Esophagus squamous epithelium (tissue), 5 donors: ENCODE measurements at places on chromosomes 3 and 15. TPM values are rescaled to one million over a fixed set of nuclear protein-coding genes. Genes with fewer than 3 reads are reported as not detected.

Gene ZNF80
- not detected for total RNA-seq

Gene SPSB4
- total RNA-seq, result not detected

Gene C3orf85
- not detected for total RNA-seq

Gene RTP1
- total RNA-seq, result not detected

Gene ARID3B
- total RNA-seq, result 4.5 TPM

Gene ATP13A5
- 0.61 TPM for total RNA-seq

Gene AGTR1
- 4.4 TPM for total RNA-seq

GRCh38 chr3:98986073-98986472 lies 84.6 kb upstream of the DCBLD2 start:
- H3K27ac ChIP-seq, result no peak overlapping the region
- no peaks in the 10 kb centered on the region for H3K36me3 ChIP-seq
- H3K4me3 ChIP-seq, result no peak overlapping the region
- no peaks in the 10 kb centered on the region for H3K27me3 ChIP-seq
- no peak for DNase-seq

- H3K36me3 ChIP-seq, result no peaks in the 10 kb centered on the region
- DNase-seq, result no peak
- H3K4me3 ChIP-seq, result no peak overlapping the region
- H3K27me3 ChIP-seq, result no peaks in the 10 kb centered on the region
- no peaks in the 10 kb centered on the region for H3K4me1 ChIP-seq
- H3K27ac ChIP-seq, result no peak overlapping the region
These were observed 125.5 kb downstream of the GREM1 start for GRCh38 chr15:32843219-32843815.

DNA sequence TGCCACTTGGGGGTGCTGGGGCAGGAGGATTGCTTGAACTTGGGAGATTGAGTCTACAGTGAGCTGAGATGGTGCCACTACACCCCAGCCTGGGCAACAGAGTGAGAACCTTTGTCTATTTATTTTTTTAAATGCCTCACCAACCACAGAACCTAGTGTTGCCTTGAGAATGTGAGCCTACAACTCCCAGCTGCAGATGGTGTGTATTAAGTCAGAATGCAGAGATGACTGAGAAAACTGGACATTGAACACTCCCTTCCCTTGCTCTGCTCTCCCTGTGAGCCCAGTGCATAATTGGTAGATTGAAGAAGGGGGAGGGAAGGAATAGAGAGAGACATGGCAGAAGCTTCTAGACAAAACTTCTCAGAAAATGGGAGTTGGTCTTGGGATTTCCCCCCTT lies 53.5 kb downstream of the CCDC33 start:
- no peaks in the 10 kb centered on the region for H3K4me1 ChIP-seq
- H3K27ac ChIP-seq, result no peak overlapping the region
- no peaks in the 10 kb centered on the region for H3K27me3 ChIP-seq

GRCh38 chr3:64796607-64797399 lies 109.0 kb upstream of the ADAMTS9 start:
- no peak overlapping the region for H3K4me3 ChIP-seq
- peaks cover 3% of the 10 kb centered on the region for H3K4me1 ChIP-seq
- no peak for DNase-seq
- no peak overlapping the region for H3K27ac ChIP-seq
- no peaks in the 10 kb centered on the region for H3K27me3 ChIP-seq

- no peak overlapping the region for H3K4me3 ChIP-seq
- H3K27ac ChIP-seq, result no peak overlapping the region
- no peak for DNase-seq
- no peaks in the 10 kb centered on the region for H3K27me3 ChIP-seq
These were observed 227.4 kb upstream of the THRB start for GRCh38 chr3:24722087-24722486.

- H3K4me1 ChIP-seq, result peaks cover 10% of the 10 kb centered on the region
- H3K4me3 ChIP-seq, result peak overlapping the region; percentile 43
- H3K27me3 ChIP-seq, result no peaks in the 10 kb centered on the region
- DNase-seq, result no peak
- H3K36me3 ChIP-seq, result no peaks in the 10 kb centered on the region
These were observed 773 bp downstream of the ANKRD28 start for GRCh38 chr3:15796771-15797641.

DNA sequence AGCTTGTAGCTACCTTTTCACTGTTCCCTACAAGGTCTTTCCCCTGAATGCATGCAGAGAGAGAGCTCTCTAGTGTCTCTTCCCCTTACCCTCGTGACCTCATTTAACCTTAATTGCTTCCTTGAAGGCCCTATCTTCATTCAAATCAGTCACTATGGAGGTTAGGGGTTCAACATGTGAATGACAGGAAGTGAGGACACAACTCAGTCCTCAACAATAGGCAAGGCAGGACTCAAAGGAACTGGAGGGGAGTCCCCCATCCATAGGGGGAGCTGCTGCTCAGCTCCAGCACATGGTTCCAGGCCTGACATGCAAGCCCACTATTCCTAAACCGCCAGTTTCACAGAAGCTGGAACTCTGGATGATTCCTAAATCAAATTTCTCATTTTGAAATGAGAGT lies 33.8 kb upstream of the GYG1 start:
- H3K4me1 ChIP-seq, result peaks cover 15% of the 10 kb centered on the region
- no peak overlapping the region for H3K4me3 ChIP-seq
- no peak overlapping the region for H3K27ac ChIP-seq
- H3K27me3 ChIP-seq, result no peaks in the 10 kb centered on the region

GRCh38 chr3:127233371-127233770 lies 40.4 kb downstream of the PRR23E start:
- no peaks in the 10 kb centered on the region for H3K36me3 ChIP-seq
- H3K27me3 ChIP-seq, result no peaks in the 10 kb centered on the region
- no peak for DNase-seq
- H3K27ac ChIP-seq, result no peak overlapping the region
- H3K4me3 ChIP-seq, result no peak overlapping the region

DNA sequence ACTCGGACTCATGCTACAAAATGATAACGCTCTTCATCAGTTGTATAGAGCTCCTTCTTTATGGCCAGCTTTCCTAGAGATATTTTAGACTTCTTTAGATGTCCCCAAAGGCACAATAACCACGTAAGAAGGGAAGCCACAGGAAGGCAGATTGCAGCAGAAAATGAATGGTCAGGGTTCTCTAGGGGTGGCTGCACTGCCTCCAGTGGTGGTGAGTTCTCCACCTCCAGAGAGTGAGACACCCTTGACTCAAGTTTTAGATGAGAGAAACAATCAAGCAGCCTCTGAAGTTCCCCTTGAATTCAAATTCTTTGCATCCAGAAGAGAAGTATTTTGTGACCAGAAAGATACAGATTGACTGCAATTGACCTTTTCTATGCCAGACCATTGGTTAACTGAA lies 191.5 kb downstream of the TP63 start:
- peaks cover 19% of the 10 kb centered on the region for H3K36me3 ChIP-seq
- DNase-seq, result no peak
- no peaks in the 10 kb centered on the region for H3K27me3 ChIP-seq
- no peak overlapping the region for H3K27ac ChIP-seq
- H3K4me1 ChIP-seq, result peaks cover 4% of the 10 kb centered on the region

DNA sequence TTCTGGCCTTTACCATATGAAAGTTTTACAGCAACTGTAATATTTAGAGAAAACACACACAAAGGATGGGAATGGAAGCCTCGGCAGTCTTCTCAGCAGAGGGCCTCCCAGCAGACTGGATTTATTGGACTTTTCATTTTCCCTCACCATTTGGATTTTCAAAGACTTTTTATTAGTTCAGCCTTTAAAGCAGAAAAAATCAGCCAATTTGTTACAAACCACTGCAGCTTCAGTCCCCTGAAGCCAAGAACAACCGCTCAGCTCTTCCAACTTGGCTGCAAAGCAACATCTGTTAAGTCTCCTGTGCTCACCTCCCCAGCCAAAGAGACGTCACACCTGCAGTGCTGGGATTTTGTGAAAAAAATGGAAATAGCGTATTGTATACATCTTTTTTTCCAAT lies 120.8 kb downstream of the GMPS start:
- DNase-seq, result no peak
- no peak overlapping the region for H3K27ac ChIP-seq
- no peaks in the 10 kb centered on the region for H3K4me1 ChIP-seq
- no peaks in the 10 kb centered on the region for H3K27me3 ChIP-seq
- H3K4me3 ChIP-seq, result no peak overlapping the region

DNA sequence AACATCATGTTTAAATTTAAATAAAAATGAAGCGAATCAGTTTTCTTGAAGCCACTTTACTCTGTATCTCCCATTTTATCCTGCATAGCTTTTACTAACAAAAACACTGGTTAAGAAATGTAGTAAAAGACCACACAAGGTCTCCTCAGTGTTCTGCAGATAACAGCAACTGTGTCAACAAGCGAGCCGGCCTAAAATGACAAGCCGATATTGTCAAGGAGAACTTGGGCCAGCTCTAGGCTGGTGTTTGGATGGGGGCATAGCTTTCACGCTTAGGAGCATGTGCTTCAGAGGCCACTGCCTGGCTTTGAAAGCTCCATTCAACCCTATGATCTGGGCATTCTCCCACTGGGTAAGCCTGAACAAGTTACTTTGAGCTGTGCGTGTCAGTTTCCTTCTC lies 38.1 kb downstream of the MFSD1 start:
- no peak overlapping the region for H3K27ac ChIP-seq
- no peak overlapping the region for H3K4me3 ChIP-seq
- no peak for DNase-seq
- H3K27me3 ChIP-seq, result no peaks in the 10 kb centered on the region
- no peaks in the 10 kb centered on the region for H3K4me1 ChIP-seq
- H3K36me3 ChIP-seq, result no peaks in the 10 kb centered on the region

- no peak overlapping the region for H3K4me3 ChIP-seq
- H3K27ac ChIP-seq, result peak overlapping the region; percentile 63
- DNase-seq, result no peak
These were observed 54.7 kb upstream of the SCAANT1 start for GRCh38 chr3:63966871-63967270.

DNA sequence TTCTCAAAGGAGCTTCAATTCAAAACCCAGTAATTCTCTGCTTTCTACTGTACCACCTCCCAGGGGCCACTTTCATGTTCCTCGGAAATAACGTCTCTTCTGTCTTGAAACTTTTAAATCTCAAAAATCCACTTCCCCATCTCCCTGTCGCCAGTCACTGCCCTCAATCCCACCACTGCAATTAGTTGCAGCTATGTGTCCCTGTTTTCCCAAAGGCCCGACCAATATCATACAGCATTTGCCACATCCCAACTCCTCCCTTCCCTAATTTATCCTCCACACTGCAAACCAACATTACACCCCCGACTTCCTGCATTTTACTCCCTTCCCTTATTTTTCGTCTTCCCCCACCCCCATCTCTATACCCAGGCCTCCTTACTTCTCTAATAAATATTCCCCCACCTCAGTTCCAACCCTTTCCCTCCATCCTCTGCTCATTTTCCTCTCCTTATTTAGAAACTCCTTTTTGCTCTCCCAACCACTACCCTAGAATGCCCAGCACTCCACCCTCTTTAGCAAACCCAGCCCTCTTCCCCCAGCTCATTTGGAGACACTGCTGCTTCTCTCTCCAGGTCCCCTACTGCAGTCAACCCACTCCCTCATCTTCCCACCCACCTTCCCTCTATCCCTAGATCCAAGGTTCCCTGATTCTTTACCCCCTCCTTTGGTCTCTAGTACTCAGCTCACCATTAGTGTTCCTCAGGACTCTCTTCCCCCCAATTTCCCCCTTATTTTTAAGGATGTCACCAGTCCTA lies 1.1 kb downstream of the NPTN start:
- H3K27ac ChIP-seq, result peak overlapping the region; percentile 97
- H3K36me3 ChIP-seq, result no peaks in the 10 kb centered on the region
- no peak for DNase-seq
- peaks cover 47% of the 10 kb centered on the region for H3K4me1 ChIP-seq
- H3K27me3 ChIP-seq, result no peaks in the 10 kb centered on the region

DNA sequence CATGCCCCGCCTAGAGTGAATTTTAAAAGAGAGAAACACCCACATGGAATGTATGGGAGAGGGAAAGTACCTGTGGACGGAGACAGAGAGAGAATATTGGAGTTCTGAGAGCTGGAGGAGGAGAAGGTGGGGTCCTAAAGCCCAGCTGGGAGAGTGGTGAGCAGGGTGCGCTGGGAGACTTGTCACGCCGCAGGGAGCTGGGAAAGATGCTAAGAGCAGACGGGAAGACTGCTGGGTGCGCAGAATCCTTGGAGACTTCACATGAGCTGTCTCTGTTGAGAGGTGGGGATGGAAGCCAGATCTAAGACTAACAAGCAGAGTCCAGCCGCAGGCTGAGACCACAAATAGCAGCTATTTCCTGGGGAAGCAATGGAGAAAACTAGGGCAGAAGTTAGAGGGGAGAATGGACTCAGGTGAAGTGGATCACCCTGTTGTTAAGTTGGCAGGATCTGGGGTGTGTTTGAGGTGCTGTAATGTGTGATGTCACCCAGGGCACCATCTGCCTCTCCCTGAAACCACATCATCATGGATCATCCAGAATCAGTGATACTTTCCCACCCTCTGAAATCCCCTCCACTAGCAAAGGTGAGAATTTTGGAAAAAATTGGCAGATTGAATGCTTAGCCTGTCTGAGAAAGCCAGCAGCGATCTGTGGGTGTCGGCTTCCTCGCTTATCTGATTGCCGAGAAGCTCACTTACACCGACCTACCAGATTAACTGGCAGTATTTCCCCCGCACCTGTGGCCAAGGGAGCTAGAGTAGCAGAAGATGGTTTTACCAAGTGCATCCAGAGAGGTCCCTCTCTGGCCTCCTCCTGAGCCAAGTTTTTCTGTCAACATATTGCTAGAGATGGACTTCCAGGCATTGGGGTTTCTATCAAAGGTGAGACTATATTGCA lies 174.8 kb upstream of the BHLHE40 start:
- no peak overlapping the region for H3K4me3 ChIP-seq
- DNase-seq, result no peak
- H3K36me3 ChIP-seq, result no peaks in the 10 kb centered on the region
- H3K4me1 ChIP-seq, result no peaks in the 10 kb centered on the region
- H3K27ac ChIP-seq, result no peak overlapping the region

GRCh38 chr3:161991901-161992540 lies 495.4 kb downstream of the OTOL1 start:
- H3K4me3 ChIP-seq, result no peak overlapping the region
- no peak overlapping the region for H3K27ac ChIP-seq
- no peaks in the 10 kb centered on the region for H3K27me3 ChIP-seq

GRCh38 chr3:147630921-147631415 lies 221.8 kb downstream of the ZIC1 start:
- no peaks in the 10 kb centered on the region for H3K36me3 ChIP-seq
- no peak overlapping the region for H3K27ac ChIP-seq
- no peak for DNase-seq
- H3K27me3 ChIP-seq, result no peaks in the 10 kb centered on the region
- H3K4me3 ChIP-seq, result no peak overlapping the region

DNA sequence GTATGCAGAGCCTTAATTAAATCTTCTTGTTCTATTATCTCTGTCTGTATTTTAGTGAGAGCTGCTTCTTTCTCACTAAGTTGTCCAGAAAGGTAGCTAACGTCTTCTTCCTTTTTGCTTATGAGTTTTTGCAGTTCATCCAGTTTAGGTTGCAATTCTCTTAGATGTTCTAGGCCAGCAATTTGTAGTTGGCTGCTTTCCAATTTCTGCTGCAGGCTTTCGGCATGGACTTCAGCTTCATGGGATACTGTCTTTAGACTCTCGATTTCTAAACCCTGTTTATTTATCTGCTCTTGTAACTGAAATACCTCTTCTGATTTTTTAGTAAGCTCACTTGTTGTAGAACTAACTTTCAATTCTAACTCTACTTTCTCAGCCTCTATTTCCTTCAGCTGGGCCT lies 35.5 kb upstream of the HCLS1 start:
- H3K36me3 ChIP-seq, result peaks cover 8% of the 10 kb centered on the region
- H3K27ac ChIP-seq, result no peak overlapping the region
- no peak overlapping the region for H3K4me3 ChIP-seq
- H3K27me3 ChIP-seq, result no peaks in the 10 kb centered on the region

- no peaks in the 10 kb centered on the region for H3K36me3 ChIP-seq
- H3K4me1 ChIP-seq, result no peaks in the 10 kb centered on the region
- H3K27me3 ChIP-seq, result no peaks in the 10 kb centered on the region
These were observed 232.8 kb upstream of the MRPL3 start for GRCh38 chr3:131735544-131735943.
